ENCODE measurements at places on chromosomes 5 and 9.

DNA sequence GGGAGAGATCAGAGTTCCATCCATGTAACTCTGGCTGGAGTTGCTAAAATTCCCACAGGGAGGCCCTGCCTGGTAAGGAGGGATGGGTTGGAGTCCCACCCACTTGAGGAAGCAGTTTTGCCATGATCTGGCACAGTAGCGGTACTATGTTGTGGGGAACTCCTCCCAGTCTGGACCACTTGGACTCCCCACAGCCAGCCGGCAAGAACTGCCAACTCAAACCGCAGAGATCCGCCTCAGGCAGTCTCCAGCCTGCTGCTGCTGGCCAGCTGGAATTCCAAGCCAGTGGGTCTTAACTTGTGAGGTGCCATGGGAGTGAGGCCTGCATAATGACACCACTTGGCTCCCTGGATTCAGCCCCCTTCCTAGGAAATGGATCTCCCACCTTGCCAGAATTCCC is 151.9 kb downstream of the NDUFS4 start:
- no peak for DNase-seq

- DNase-seq = no peak
Observed at GRCh38 chr9:136614372-136614922, 48.3 kb upstream of the EGFL7 start.

DNA sequence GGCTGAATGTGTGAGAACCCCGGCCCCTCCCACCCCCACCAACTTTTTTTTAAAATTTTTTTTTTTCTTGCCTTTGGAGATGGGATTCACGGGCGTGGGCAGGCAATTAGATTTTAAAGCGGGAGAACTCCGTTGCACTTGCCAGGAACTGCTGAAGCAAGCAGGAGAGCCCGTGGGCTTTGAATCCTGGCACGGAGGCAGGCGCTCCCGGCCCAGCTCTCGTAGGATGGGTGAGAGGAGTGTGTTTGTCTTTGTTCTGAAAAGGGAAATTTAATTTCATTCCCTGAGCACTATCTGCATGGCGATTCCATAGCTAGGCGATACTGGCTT is 54.3 kb upstream of the BOD1 start:
- no peak for DNase-seq

- no peak for DNase-seq
Observed at GRCh38 chr5:135543485-135544304, 7.9 kb upstream of the NEUROG1 start.

DNA sequence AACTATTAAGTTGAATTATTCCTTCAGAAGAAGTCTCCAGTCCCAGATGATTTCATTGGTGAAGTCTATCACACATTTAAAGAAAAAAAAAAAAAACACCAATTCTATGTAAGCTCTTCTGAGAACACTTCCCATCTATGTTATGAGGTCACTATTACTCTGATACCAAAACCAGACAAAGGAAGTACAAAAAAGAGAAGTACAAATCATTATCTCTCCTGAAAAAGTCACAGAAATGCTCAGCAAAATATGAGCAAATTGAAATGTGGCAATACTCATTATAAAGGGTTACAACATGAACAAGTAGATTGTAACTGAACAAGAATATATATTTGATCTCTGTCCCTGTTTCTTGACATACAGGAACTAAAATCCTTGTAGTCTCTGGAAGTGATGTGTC is 280.4 kb downstream of the TLE1 start:
- DNase-seq = no peak

GRCh38 chr9:6929441-6930215 is 171.9 kb downstream of the KDM4C start:
- no peak for DNase-seq

GRCh38 chr9:117987945-117988344 is 283.7 kb downstream of the TLR4 start:
- DNase-seq = no peak

DNA sequence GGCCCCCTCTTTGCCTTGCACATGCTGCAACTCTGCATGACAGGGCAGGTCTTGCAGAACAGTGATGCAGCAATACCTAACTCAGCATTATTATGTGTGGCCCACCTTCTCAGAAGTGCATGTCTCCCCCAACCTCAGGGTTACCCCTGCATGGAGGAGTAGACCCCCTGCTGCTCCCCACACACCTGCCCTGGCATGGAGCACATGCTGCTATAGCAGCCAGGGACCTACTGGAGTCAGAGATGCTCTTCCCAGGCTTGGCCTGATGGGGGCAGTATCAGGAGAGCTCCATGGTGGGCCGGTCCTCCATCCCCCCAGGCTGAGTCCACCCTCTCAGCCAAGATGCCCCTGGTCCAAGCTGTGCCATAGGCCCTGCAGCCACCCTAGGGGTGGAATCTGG is 13.2 kb upstream of the BOD1 start:
- DNase-seq = no peak

- DNase-seq = no peak
Observed at GRCh38 chr5:57175551-57176309, 1.9 kb downstream of the GPBP1 start.

- no peak for DNase-seq
Observed at GRCh38 chr9:96350866-96351265, 32.6 kb downstream of the SLC35D2 start.

GRCh38 chr5:11897781-11898180 is 6.5 kb downstream of the CTNND2 start:
- DNase-seq = no peak

DNA sequence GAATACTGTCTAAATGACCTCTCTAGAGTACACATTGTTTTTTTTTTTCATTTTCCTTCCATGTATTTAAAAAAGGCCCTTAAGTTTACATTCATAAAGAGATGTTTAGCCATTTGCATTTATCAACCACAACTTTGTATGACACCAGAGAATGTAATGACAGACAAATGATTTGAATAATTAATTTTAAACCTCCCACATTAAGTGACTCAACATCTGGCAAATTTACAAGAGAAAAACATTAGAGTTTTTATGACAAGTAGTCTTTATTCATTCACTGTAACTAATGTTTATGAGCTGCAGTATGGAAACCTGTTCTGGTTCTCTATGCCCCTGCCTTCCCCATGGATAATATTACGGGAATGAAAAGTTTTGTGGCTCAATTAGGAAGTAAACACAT is 1093.8 kb upstream of the CDH9 start:
- DNase-seq = no peak

GRCh38 chr9:14317667-14318320 is 3.9 kb upstream of the NFIB start:
- DNase-seq = no peak

DNA sequence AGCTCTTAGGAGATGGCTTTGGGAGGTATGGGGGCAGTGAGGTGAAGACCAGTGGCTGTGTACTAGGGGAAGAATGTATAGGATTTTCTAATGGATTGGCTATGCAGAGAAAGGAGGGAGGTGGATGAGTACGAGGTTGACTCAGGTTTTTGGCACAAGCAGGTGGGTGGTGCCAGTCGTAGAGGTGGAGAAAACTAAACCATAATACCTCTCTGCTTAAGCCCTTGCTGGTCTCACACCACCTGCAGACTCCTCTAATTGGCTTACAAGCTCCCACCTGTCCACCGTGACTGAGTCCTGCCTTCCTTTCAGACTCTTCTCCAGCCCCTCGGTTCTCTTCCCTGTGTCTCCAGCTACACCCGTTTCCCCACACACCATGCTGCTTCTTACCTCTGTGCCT is 521.7 kb upstream of the CLINT1 start:
- DNase-seq = no peak

All from activated naive CD4-positive, alpha-beta T cell (primary cell).